Motor neuron (in vitro differentiated cells): ENCODE measurements at places on chromosomes 6 and 20. TPM values are rescaled to one million over a fixed set of nuclear protein-coding genes. Genes with fewer than 3 reads are reported as not detected.

CRYBG1 gene
- 0.47 and 0.73 TPM in 2 replicates for total RNA-seq

ENPP5 gene
- total RNA-seq = not detected in 2 replicates

MRPS18B gene
- total RNA-seq = 47.7 and 62.7 TPM in 2 replicates

PROKR2 gene
- total RNA-seq = 0.17 and 0.27 TPM in 2 replicates

PRICKLE4 gene
- total RNA-seq = 2.2 and 2.7 TPM in 2 replicates

FAM83D gene
- 3.5 and 4.7 TPM in 2 replicates for total RNA-seq

AIG1 gene
- 29.4 and 35.9 TPM in 2 replicates for total RNA-seq

CYP39A1 gene
- total RNA-seq = 7.6 and 10.6 TPM in 2 replicates

HSPA12B gene
- total RNA-seq = 0.23 and 0.31 TPM in 2 replicates

CALHM6 gene
- 0.64 and 0.67 TPM in 2 replicates for total RNA-seq

STX11 gene
- total RNA-seq = 0.38 and 0.39 TPM in 2 replicates

TCP11 gene
- not detected in 2 replicates for total RNA-seq

BPIFB2 gene
- total RNA-seq = not detected in 2 replicates

PAQR8 gene
- total RNA-seq = 6.0 and 6.3 TPM in 2 replicates

NRN1 gene
- 2.4 and 2.7 TPM in 2 replicates for total RNA-seq

GMPR gene
- total RNA-seq = 6.1 and 7.2 TPM in 2 replicates

GATA5 gene
- total RNA-seq = 0.14 TPM in 1 of 2 replicates, not detected in the other

NHLRC1 gene
- total RNA-seq = 1.6 and 2.3 TPM in 2 replicates

RUNX2 gene
- total RNA-seq = 1.7 and 2.2 TPM in 2 replicates

SIRPA gene
- 39.6 and 47.3 TPM in 2 replicates for total RNA-seq

DEFB112 gene
- not detected in 2 replicates for total RNA-seq

FUT9 gene
- 8.0 and 8.4 TPM in 2 replicates for total RNA-seq

GFOD1 gene
- total RNA-seq = 39.1 and 40.0 TPM in 2 replicates

LAMA2 gene
- total RNA-seq = 1.3 and 1.5 TPM in 2 replicates

RIMS1 gene
- total RNA-seq = 25.1 and 25.3 TPM in 2 replicates

CDS2 gene
- total RNA-seq = 47.5 and 51.4 TPM in 2 replicates

SCRT2 gene
- total RNA-seq = 4.6 and 5.7 TPM in 2 replicates

OXT gene
- not detected in 2 replicates for total RNA-seq

NMBR gene
- total RNA-seq = 0.14 and 0.21 TPM in 2 replicates

ITCH gene
- 92.7 and 111 TPM in 2 replicates for total RNA-seq

PAK5 gene
- 9.6 and 21.5 TPM in 2 replicates for total RNA-seq

SPTLC3 gene
- 2.2 and 2.7 TPM in 2 replicates for total RNA-seq

STMN3 gene
- total RNA-seq = 14.5 and 14.7 TPM in 2 replicates

MKKS gene
- 15.1 TPM in 2 replicates for total RNA-seq

CPNE5 gene
- total RNA-seq = 0.45 and 2.0 TPM in 2 replicates

ECT2L gene
- total RNA-seq = 0.32 and 0.38 TPM in 2 replicates

C20orf144 gene
- 2.2 and 2.6 TPM in 2 replicates for total RNA-seq
